ENCODE measurements at places on chromosomes 7 and 10. TPM values are rescaled to one million over a fixed set of nuclear protein-coding genes. Genes with fewer than 3 reads are reported as not detected.

DNA sequence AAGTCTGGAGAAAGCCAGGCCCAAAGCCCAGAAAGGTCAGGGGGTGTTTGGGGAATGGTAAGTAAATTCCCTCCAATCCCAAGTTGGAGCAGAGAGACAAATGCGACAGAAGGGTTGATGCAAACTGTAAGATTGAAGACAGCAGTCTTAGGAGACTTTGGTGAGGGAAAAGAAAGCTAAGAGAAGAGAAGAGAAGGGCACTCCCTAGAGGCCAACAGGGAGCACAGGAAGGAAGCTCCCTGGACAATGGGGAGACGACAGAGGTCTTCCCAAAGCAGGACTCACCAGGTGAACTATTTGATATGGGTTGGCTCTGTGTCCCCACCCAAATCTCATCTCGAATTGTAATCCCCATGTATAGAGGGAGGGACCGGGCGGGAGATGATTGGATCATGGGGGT, 151.5 kb downstream of the KIF20B start:
- no peak for DNase-seq

Gene FBXL13
- total RNA-seq, result 0.43 TPM

DNA sequence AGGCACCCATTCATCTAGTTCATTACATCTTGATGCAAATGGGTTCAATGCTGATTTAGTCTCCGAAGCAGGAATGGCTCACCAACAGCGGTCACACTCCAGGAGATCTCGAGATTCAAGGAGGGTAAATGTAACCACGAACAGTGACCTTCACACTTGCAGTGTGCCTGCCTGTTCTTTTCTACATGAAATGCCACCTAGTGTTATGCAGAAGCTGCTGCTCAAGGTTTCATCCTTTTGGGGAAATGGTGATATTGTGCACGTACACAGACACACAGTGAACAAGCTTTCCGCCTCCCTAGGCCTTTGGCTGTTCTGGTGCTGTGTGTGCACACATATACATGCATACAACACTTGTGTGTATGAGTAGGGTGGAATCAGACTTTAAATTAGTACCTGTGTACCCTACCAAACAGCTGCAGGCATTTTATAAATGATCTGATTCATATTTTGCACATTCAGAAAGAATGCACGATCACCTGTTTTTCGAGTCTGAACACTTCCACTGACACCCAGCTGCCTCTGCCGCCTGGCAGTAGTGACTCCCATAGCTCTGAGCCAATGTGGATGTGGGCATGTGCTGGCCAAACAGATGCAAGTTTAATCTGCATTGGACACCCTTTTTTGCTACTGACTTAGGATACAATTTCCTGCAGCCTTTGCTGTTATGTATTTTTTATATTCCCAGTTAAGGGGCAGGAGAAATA, 100.5 kb downstream of the TACC2 start:
- DNase-seq, result no peak

DNA sequence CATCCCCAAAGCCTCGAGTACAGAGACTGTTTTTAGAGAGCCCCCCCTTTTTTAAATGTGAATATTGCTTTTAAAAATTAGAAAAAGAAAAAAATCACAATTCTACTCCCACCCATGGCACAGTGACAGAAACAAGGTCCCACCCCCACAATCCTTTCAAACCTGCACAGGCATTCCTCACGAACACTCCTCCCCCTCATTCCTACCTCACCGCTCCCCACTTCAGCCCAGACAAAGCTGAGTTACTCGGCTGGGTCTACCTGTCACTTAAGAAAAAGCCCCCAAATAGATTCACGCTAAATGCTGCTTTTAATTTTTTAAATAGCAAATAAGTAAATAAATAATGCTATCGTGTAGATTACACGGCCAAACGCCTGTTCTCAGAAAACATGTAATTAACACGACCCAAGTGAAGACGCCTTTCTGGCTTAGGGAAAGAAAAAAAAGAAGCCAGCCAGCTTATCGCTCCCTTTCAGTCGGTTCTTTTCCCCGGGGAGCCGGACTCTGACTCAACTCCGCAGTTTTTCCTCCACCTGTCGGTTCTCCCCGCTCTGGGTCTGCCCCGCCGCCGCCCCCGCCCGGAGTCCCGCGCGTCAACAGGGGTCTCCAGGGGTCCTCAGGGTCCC, 739 bp downstream of the MPP7 start:
- peak; percentile 61 for DNase-seq

Gene NPSR1
- not detected for total RNA-seq

GRCh38 chr10:80279146-80279545, 10.3 kb downstream of the MAT1A start:
- DNase-seq, result no peak

DNA sequence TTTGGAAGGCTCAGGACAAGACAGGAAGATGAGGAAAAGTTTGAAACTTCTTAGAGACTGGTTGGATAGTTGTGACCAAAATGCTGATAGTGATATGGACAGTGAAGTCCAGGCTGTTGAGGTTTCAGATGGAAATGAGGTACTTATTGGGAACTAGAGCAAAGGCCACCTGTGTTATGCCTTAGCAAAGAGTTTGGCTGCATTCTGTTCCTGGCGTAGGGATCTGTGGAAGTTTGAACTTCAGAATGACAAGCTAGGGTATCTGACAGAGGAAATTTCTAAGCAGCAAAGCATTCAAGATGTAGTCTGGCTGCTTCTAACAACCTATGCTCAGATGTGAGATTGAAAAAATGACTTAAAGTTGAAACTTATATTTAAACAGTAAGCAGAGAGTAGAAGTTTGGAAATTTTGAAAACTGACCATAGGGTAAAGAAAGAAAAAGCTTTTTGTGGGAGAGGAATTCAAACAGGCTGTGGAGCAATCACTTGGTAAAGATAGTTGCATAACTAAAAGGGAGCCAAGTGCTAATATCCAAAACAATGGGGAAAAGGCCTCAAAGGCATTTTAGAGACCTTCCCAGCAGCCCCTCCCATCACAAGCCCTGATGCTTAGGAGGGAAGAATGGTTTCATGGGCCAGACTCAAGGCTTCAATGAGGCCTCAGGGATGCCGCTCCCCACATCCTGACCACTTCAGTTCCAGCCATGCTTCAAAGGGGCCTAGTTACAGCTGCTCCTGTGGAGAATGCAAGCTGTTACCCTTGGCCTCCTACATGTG, 415.1 kb downstream of the INHBA start:
- no peak for DNase-seq

Gene OGDHL
- 21.4 TPM for total RNA-seq

Gene SCART1
- 0.73 TPM for total RNA-seq

DNA sequence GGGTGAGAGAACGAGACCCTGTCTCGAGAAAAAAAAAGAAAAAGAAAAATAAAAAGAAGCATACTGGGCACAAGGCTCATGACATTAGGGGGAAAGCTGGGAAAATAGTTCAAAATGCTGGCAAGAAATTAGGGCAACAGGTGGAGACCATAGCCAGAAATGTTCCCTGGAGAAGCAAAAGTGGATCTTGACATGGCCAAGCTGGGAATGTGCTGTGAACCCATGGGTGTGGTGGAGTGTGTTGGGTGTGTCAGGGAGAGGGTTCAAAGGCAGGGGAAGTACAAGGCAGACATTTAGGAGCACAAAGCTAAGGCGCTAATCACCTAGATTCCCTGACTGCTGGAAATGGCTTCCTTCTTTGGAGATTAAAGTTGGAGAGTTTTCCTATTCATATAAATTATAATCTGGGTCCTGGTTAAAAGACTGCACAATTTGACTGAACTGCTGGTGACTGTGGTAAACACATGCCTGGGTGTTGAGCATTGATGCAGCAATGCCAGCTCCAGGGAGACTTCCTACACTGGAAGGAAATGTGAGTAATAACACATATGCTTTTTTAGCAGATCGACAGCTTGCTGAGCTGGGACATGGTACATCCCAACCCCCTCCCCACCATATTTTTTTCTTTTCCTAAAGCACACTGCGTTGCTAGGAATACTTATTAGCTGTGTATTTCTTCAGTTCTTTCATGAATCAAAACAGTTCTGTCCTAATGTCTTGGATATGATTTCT, 70.1 kb upstream of the ARHGAP21 start:
- DNase-seq, result no peak

Gene CLRN3
- total RNA-seq, result 1.1 TPM

Gene DDX50
- 81.4 TPM for total RNA-seq

- peak; percentile 40 for DNase-seq
These were observed 14.1 kb upstream of the AKR1B10 start for GRCh38 chr7:134513169-134513752.

DNA sequence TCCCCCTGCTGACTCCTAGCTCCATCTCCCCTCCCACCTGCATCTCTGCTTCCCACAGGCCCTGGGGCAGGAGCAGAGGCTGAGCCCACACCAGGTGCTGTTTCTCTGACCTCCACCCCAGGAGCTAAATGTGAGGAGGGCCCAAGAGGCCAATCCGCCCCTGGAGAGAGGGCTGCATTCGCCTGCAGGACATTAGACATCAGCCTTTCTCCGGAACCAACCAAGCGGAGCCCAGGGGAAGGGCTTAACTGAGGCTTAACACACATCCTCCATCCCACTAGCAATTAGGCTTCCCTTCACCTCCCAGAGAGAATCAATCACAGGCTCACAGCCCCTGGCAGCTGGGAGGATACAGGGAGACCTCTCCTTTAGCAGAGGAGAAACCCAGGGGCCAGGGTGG, 50.5 kb downstream of the SH3PXD2A start:
- DNase-seq, result no peak

Gene MMRN2
- 0.21 TPM for total RNA-seq

Gene ACTR1A
- 65.9 TPM for total RNA-seq

DNA sequence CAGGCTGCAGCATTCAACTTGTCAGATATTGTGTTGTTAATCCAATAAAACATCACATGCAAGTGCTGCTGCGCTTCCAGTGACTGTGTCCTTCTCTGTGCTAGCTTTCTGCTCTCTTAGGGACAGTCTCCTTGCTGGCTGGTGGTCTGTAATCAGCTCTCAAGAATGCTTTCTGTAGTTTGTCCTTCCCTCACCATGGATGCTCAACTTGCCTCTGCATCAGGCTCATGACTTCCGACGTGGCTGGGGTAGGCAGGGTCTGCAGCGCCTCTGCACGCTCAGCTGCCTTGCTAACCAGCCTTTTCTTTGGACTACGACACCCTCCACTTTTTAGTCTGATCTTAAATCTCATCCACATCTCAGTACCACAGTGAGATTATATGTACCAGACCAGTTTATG, 58.3 kb downstream of the MMRN2 start:
- DNase-seq, result no peak

DNA sequence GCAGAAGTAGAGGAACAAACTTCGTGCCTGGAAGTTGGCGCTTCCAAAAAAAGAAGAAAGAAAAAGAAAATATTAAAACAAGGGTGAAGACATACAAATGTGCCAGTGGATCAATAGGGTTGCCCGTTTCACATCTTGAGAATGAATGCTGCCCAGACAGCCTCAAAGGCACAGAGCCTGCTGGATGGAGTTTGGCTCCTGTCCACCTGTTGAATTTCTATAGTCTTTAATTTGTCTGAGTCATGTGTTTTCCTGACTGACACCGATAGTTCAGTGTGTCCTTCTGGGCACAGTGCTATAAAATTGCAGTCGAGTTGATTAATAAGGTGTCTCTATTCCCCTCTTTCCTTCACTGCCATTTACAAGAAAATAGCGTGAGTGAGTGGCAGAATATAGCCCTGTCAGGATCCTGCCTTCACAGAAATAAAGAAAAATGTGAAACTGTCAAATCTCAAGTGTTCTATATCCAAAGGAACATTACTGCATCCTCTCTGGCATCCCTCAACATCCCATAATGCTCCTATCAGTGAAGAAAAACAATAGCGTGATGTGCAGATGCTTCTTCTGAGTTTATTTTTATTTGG, 471.3 kb upstream of the AUTS2 start:
- DNase-seq, result no peak

DNA sequence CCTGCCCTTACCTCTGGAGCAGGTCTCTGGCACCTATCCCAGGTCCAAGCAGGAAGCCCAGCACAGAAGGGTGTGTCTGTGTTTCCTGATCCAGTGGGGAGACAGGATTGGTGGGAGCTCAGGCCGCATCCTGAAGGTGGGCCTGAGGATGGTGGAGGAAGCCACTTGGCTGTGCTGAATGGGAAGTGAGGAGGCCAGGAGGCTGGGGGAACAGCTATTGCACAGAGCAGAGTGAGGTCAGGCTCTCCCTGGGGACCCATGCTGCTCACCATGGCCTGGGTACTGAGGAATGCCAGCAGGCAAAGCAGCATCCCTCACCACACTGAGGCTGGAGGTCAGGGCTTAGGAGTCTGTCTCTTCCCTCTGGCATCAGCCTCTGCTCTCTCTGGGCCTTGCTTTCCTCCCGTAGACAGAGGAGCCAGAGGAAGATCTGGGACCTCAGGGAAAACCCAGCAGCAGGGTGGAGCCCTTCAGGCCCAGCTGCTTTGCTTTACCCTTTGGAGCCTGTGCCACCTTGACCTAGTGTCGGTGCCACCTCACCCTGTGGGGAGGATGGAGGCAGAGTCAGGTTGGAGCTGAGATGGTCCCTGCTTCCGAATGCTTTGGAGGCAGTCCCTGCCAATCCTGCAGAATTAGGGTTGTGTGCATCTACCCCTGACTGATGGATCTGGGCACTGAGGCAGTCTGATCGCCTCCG, 39.0 kb downstream of the CDH23 start:
- DNase-seq, result peak; percentile 34

Gene PRF1
- total RNA-seq, result not detected

DNA sequence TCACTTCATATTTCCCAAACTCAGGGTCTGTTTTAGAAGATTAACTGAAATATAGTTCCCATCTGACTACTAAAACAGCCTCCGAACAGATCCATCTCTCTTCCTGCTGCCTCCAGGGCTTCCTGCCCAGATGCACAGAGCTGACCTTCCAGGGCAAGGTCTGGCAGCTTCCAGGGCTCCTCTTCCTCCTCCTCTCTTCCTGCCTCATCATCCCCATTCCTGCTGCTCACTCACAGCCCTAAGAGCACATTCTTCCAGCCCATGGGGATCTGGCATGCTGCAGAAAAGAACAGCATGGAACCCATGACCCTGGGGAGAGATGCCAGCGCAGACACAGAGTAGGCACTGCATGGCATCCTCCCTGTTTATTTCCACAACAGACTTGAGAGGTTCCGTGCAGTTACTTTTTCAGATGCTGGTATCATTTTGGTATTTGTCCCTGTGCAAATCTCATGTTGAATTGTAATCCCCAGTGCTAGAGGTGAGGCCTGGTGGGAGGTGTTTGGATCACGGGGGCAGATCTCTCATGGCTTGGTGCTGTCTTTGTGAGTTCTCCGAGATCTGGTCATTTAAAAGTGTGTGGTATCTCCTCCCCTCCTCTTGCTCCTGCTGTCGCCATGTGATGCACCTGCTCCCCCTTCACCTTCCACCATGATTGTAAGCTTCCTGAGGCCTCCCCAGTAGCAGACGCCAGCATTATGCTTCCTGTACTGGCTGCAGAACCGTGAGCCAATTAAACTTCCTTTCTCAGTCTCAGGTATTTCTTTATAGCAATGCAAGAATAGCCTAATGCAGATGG, 4.4 kb downstream of the PKD1L1 start:
- no peak for DNase-seq
